ENCODE measurements at places on chromosomes 3 and 15. TPM values are rescaled to one million over a fixed set of nuclear protein-coding genes. Genes with fewer than 3 reads are reported as not detected.
A peak's percentile ranks its signal among the peaks of the same experiment; 100 is the strongest.

GRCh38 chr3:134927599-134927998 is 132.5 kb downstream of the EPHB1 start:
- DNase-seq: no peak

DNA sequence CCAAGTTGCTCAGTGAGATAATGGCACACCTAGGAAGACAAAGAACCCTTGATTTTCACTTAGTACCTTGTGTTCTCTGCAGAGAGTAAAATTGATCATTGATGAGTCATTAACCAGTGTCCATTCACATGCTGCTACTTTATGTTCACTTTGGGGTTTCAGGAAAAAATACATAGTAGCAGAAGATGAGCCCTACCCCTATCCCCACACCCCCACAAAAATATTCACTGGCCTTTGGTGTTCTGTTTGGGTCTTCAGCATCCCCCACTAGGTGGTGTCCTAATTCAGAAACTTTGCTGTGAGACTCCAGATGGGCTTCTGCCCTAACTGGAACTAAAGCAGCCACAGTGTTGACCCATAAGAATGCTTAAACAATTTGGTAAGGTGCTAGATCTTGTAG is 178.8 kb downstream of the KLHL25 start:
- peak; percentile 61 for DNase-seq

Gene ZSCAN29
- 11.6 TPM for total RNA-seq

DNA sequence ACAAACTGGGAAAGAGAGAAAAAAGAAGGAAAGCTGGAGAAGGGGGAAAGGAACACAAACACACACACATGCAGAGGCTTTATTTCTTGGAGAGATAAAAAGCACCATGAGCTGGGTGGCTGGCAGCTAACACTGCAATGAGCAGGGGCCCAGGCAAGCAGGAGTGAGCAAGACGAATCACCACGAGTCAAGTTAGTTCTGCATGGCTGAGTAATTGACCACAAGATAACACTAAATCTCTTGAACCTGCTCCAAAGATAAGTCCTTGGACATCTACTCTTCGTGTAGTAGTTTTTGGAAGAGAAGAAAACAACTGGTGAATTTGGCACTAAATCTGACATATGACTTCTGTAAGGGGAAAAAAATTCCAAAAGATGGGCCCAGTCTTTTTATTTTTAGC is 100.9 kb downstream of the MYO5A start:
- DNase-seq: peak; percentile 68
